ENCODE measurements at places on chromosomes 2 and 18.

DNA sequence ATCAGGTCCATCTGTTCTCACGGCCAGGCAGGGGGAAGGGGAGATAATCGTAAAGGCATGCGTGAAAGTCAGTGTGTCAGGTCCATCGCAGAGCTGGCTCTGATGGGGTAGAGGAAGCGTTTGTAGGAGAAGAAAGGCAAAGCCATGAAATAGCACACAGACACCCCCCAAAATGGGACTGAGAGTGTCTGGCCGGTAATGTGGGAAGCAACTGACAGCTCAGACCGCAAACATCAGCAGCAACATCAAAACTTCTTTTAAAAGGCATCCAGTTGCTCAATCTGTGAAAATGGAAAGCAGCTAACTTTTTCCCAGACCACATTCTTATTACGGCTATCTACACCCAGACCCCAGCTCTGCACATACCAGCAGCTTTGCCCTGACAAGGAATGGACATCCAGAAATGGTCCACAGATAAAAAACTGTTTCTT lies 232.6 kb downstream of the EN1 start:
- DNase-seq, result no peak

DNA sequence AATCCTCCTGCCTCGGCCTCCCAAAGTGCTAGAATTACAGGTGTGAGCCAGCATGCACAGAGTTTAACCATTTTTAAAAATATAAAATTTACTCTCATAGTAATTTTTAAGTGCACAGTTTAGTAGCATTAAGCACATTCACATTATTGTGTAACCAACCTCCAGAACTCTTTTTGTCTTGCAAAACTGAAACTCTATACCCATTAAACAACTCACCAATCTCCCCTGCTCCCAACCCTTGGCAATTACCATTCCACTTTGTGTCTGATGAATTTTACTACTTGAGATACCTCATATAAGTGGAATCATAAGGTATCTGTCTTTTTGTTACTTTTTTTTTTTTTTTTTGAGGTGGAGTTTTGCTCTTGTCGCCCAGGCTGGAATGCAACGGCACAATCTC lies 112.5 kb downstream of the BMPR2 start:
- DNase-seq, result no peak

GRCh38 chr18:36047521-36047920 lies 19.8 kb downstream of the RPRD1A start:
- DNase-seq, result no peak

GRCh38 chr2:120469426-120469825 lies 123.5 kb downstream of the INHBB start:
- no peak for DNase-seq

GRCh38 chr2:96090196-96090926 lies 26.0 kb downstream of the ADRA2B start:
- no peak for DNase-seq

GRCh38 chr2:127074358-127074757 lies 32.6 kb downstream of the BIN1 start:
- DNase-seq, result no peak

GRCh38 chr2:237673130-237674001 lies 46.0 kb downstream of the LRRFIP1 start:
- DNase-seq, result peak; percentile 13

DNA sequence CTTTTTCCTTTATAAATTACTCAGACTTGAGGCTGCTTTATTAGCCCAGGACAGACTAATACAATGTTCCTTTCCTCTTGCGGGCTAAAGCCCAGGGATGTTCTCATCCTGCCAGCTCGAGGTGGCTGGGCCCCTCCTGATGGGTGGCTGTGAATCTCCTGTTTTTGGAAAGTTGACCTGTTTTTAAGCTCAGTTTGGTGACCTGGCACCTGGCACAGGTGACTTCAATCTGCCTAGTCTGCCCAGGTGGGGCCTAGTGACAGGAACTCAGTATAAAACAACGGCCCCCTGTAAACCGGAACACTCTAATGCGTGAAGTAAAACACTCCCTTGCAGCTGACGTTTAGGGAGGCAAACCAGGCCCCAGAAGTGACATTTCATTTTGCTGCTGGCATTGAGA lies 92.7 kb upstream of the SNTG2 start:
- DNase-seq, result no peak

- no peak for DNase-seq
Observed at GRCh38 chr18:36660311-36660710, 168.5 kb downstream of the TPGS2 start.

- no peak for DNase-seq
Observed at GRCh38 chr2:8870441-8870840, 33.0 kb upstream of the KIDINS220 start.

DNA sequence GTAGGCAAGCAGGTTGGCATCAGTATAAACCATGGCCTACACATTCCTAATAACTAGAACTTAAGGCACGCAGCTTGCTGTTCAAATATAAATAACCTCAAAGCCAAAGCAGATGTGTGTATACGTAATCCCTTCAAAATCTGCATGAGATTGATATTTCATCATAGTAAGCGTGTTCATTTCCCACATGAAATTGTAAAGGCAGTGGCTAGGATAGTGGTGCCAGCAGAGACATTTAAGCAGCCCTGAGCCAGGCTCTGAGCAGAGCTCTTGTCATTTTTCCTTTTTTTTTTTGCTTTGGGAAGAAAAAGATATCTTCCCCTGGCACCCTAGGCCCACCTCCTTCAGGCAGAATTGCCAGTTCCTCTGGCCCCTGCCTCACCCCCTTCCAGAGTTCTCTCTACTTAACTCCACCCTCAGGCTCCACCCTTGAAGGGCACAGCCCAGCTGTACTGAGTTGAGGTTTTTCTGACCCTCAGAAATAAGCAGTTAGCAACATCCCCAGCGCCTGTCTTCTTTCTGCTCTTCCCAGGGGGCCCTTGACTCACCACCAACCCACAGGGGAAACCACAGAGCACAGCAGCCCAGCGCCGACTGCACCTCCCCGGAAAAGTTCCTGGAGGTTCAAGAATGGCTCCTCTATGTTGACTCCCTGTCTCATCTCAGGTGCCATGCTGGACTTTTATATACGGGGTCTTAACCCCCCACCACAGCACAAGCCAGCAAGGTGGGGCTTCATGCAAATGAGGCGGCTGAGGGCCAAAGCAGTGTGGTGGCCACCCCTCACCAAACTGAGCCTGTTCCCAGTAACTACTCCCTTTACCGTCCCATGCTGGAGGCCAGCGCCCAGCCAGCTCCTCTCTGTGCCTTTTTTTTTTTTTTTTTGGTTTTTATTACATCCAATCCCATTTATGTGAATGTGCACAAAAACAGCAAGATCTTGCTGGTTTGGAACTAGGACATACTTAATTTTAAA lies 84.7 kb downstream of the EHD3 start:
- DNase-seq, result no peak

GRCh38 chr2:60555066-60555782 lies 1.8 kb upstream of the BCL11A start:
- DNase-seq, result peak; percentile 61

- DNase-seq, result no peak
Observed at GRCh38 chr2:162185541-162186232, 33.6 kb upstream of the GCG start.

DNA sequence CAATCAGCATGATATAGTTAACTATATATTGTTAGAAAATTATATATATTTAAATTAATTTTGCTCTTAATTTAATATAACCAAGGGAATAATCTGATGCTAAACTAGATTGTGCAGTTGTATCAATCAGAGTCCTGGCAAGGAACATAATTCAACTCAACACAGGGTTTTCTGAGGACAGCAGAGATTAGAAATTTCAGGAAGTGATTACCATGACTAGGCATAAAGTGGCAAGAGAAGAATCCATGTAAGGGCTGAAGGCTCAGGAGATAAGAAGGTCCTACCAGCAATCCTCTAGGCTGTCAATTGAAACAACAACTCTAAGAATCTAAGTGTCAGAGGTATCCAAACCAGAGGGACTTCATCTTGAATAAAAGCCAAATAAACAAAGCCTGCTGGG lies 807.8 kb downstream of the DSC3 start:
- DNase-seq, result no peak

GRCh38 chr2:197348721-197349360 lies 38.3 kb upstream of the ANKRD44 start:
- no peak for DNase-seq

- no peak for DNase-seq
Observed at GRCh38 chr2:36058953-36059352, 296.6 kb upstream of the CRIM1 start.

DNA sequence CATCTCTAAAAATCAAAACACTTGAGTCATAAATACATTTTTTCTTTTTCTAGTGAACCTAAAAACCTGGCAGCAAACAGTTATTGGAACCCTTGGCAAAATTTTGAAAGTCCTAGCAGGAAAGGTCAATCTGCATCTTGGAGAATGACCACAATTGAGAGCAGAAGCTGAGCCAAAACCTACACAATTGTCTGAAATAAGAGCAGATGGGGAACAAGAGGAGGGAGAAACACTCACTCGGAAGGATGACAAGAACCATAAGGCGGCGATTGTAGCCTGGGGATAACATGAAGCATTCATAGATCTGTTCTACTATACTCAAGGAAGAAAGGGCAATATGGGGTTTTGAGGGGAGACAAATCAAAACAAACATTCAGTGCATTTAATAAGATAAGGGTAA lies 117.0 kb downstream of the CHN1 start:
- DNase-seq, result no peak

GRCh38 chr18:41906528-41907146 lies 48.4 kb upstream of the PIK3C3 start:
- no peak for DNase-seq

- DNase-seq, result peak; percentile 61
Observed at GRCh38 chr2:42493468-42494354, at the start of gene KCNG3. Gene KCNG3 (minus strand): TSS chr2:42493982. CDS start chr2:42493501, 481 bp downstream.

DNA sequence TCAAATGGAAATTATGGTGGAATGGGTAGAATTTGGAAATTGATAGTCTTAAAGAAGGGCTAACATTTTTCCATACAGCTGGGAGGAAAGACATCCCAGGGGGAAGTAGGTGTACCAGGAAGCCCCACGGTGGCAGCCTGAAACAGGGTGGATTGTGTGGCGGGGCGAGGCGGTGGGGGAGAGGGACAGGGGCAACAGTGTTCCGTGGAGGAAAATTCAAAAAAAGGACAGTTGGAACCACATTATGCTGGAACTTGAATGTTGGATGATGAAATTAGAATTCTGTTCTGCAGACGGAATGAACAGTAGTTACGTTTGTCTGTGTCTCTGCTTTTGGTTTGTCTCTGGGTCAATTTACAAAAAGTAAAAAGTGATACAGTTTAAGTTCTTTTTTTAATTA lies 10.6 kb upstream of the CIB4 start:
- no peak for DNase-seq

DNA sequence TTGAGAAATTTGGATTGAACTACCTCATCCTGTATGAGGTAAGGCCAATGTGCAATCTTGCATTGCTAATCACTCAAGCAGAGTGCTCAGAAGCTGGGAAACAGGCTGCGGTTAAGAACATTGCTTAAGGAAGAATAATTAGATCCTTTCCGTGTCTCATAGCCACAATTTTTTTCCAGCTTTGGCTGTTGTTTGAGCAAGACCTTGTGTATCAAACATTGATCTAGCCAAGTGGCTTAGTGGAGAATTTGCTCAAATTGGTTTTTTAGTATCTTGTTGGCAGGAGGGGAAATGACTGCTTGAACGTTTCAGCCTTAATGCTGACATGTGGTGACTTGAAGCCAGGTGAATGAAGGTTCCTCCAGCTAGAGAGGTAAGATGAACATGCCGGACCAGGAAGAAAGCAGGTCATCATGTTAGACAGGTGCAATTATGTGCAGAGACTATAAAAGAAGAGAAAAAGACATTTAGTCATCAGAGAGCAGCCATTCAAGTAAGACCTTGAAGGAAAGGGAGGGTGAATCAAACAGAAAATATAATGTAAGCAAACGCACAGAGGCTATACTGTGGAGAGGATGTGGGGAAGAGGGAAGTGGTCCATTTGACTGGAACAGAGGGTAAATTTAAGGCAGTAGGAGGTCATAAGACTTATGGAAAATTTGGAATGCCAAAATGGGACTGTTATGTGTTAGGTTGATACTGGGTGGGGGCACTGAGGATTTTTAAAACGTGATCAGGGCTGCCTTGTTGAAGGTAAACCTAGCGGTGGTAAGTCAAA lies 98.9 kb upstream of the CYP1B1 start:
- no peak for DNase-seq

GRCh38 chr2:66869076-66869475 lies 434.2 kb downstream of the MEIS1 start:
- DNase-seq, result no peak

GRCh38 chr2:233700028-233700635 lies 7.4 kb downstream of the UGT1A6 start:
- DNase-seq, result no peak

DNA sequence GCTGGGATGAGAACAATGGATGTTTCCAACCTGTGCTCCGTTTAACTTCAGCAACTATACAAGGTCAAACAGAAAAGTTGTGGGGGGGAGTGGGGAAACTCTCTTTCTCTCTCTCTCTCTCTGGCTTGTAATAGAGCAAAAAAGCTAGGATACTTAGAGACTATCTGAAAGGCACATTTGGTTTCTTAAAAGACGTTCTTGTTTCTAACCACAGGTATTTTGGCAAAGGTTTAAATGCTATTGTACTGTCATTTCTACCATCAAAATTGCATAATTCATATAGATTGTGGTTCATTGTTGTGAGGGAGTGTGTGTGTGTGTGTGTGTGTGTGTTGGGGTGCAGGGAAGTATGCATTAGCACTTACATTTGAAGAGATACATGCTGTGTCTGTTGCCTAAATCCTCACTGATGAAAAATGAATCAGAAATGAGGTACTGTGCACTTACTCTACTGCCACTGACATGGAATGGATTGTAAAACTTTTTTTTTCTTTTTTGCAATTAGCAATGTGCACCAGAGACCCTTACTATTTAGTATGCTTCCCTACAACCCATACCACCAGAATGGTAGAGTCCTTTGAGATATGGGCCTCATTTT lies 841.0 kb upstream of the PIK3C3 start:
- no peak for DNase-seq

- no peak for DNase-seq
Observed at GRCh38 chr2:15566912-15567311, 5.8 kb upstream of the NBAS start.

- no peak for DNase-seq
Observed at GRCh38 chr2:134869946-134870736, 31.7 kb downstream of the ACMSD start.

GRCh38 chr2:48461721-48462120 lies 68.2 kb upstream of the STON1 start:
- no peak for DNase-seq

GRCh38 chr2:23622966-23623675 lies 238.1 kb downstream of the KLHL29 start:
- DNase-seq, result no peak

DNA sequence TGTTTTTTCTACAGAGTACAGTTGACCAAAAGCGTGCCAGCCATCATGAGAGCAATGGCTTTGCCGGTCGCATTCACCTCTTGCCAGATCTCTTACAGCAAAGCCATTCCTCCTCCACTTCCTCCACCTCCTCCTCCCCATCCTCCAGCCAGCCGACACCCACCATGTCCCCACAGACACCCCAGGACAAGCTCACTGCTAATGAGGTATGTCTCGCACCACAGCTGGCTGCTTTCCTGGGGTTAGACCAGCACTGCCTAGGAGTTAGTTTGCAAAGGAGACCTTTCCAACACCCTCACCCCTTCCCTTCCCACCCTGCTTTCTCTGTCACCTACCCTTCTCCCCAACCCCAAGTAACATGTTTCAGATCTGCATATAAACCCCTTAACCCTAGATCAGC lies 120.3 kb upstream of the IL1R2 start:
- DNase-seq, result no peak

GRCh38 chr2:217979151-217979811 lies 23.5 kb downstream of the TNS1 start:
- no peak for DNase-seq

Measured in DMS 273 treated with DMSO at 0.1 percent for 48 hours (cell line).